Hematopoietic multipotent progenitor cell (in vitro differentiated cells): ENCODE measurements at places on chromosomes 16 and 17.

GRCh38 chr16:20675488-20676267 lies 21.8 kb downstream of the ACSM1 start:
- no peak for DNase-seq

GRCh38 chr17:14461227-14461548 lies 160.3 kb downstream of the HS3ST3B1 start:
- DNase-seq, result no peak

- no peak for DNase-seq
Measured at GRCh38 chr17:34638526-34639260, 59.3 kb downstream of the TMEM132E start.

DNA sequence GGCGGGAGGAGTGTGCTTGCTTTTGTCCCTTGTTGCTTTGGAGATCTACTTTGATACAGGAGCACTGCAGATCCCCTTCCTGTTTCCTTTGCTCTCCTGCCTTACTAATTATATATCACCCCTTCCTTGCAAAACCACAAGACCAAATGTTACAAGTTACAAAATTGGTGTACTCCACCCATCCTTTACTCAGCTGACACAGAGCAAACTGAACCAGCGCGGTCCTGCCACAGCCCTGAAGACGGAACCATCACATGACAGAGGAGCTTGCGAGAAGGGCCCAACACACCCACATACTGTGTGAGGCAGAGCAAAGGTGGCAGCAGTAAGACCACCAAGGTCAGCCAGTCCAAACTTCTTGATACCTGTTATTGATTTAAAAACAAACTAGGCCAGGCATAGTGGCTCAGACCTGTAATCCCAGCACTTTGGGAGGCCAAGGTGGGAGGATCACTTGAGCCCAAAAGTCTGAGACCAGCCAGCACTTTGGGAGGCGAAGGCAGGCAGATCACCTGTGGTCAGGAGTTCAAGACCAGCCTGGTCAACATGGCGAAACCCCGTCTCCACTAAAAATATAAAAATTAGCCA lies 33.2 kb downstream of the CYTH1 start:
- DNase-seq, result peak; percentile 83

GRCh38 chr17:5592382-5592781 lies 8.1 kb upstream of the NLRP1 start:
- DNase-seq, result peak; percentile 34

DNA sequence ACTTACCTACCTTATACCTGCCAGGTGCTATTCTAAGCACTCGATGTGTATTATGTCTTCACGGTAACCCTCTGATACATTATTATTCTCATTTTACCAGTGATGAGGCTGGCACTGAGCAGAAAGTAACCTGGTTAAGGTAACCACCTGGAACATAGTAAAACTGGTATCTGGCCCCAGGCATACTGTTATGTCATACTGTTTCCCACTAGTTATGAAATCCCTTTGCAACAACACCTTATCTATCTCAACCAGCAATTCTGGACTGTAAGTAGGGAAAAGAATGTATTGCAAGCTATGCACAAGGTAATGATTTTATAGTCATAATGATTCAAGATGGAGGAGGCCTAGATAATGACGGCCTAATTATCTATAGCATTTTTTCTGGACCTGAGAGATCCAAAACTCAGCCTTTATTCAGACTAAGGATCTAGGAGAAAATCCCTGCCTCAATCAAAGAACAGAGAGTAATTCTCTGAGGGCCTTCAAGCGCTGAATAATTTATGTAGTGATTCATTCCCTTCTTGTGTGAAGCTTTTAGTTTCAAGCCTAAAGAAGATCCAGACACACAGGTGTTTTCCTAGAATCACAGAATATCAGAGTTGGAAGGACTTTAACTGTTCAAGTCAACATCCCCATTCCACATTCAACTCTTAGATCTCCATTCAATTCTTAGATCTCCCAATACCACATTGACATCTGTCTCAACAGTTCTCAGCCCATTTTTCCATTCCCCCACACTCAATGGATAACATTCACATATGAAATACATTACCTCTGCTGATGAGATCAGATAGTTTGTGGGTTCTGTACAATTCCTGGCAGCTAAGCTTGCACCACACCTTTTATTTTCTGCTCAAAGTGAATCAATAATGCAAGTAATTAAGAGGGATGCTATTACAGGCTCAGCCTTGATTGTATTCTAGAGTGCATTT lies 14.9 kb upstream of the MMD start:
- no peak for DNase-seq

DNA sequence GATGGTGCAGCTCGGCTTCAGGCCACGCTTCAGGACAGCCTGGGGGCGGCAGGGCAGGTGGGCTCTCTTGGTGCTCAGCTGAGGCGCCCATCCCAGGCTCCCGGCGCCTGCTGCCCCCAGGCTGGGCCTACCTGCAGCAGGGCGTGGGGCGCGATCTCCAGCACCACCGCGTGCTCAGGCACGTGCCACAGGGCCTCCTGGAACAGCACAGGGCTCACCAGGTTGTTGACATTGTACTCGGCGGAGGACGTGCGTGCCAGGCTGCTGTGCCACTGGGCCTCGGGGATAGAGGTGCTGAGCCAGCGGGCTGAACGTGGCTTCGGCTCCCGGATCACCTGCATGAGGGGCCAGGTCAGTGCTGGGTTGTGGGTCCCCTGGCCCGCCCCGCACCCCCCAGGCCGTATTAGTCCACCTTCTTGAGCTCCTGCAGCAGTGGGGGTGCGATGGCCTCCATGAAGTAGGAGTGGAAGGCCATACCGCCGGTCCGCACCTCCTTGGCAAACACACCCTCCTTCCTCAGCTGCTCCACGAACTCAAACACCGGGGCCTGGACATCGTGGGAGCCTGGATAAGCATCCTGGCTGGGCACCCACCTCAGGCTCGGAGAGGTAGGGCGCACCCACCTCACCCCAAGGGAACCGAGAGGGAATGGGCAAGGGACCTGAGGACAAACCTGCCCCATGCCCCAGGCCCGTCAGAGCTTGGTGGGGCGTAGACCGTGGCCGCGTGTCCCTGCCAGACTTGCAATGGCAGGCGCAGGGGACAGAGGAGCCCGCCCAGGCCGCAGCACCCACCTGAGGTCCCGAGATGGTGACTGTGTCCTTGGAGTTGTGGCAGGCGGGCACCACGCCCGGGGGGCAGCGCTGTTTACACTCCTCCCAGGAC lies 9.0 kb downstream of the FASN start:
- no peak for DNase-seq

- DNase-seq, result no peak
Measured at GRCh38 chr16:976389-976931, 5.1 kb upstream of the SOX8 start.

- DNase-seq, result no peak
Measured at GRCh38 chr17:74796211-74796610, 20.1 kb upstream of the NAT9 start.

- no peak for DNase-seq
Measured at GRCh38 chr17:228951-229708, 47.7 kb upstream of the DOC2B start.

- DNase-seq, result no peak
Measured at GRCh38 chr17:17015230-17015629, 27.0 kb upstream of the MPRIP start.

GRCh38 chr16:82855471-82855870 lies 228.7 kb downstream of the CDH13 start:
- DNase-seq, result no peak

DNA sequence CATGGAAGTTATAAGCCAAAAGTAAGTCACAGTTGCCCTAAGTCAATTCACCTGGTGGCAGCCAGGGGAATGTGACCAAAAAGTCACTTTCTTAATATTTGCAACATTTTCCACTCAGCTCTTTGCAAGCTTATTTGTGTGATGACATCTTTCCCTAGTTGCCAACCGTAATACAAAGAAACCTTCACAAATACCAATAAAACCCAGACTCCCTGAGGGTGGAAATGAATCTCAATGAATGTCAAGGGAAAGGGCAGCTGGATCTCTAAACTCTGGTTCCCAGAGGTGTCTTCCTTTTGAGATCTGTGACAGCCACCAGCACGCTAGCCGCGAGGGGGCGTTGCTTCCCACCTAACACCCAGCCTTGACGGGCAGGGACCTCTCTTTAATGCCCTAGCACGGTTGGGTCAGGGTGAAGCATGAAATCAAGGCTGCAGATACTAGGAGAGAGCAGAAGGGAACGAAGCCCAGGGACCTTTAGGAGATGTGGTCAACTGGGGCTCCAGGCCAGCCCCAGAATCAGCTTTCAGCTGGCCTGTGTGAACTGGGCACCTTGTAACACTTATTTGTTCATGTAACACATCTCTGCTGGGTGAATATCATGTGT lies 82.2 kb downstream of the CMC2 start:
- peak; percentile 72 for DNase-seq

DNA sequence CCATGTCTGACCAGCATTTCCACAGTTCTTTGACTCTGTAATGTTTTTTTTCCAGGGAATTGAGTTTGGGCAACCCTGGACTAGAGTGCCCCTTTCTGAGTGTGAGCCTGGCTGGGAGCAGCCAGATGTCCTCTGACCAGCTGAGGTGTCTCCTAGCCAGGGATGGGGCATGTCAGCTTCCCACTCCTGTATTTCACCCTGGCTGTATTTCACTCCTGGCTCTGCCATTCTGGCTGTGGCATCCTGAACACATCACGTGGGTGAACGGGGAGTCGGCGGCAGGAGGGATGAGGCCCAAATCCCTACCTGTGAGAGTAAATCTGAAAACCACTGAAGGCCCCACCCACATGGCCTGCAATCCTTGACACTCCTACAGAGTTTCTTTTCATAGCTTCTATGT lies 31.3 kb downstream of the KDM8 start:
- DNase-seq, result no peak

GRCh38 chr16:88002749-88003148 lies 51.5 kb downstream of the BANP start:
- no peak for DNase-seq

- DNase-seq, result no peak
Measured at GRCh38 chr17:64773386-64773835, 111.3 kb upstream of the SMURF2 start.

DNA sequence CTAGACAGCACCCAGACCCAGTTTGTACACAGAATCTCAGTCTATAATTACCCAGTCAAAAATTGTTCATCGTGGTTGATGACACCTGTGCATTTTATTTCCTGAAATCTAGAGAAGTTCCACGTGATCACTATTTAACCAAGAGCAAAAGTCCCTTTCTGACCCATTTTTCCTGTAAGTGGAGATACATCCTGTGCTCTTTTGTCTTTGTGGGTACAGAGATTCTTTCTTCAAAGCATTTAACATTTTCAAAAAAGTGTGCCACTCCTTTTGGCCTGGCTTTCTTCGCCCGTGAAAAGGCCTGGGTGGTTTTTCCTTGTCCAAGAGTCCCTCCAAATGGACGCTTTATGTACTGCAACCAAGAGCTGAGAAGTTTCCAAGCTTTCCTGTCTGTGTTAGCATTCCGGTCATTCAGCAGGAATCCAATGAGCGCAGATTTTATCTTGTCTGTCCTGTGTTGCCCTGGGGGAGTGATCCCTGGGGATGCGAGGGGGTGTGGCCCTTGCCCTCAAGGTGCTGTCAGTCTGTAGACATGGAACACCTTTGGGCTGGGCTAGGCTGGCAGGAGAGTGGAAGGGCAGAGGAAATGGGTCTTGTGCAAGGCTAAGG lies 161.1 kb upstream of the CACNG5 start:
- peak; percentile 51 for DNase-seq

DNA sequence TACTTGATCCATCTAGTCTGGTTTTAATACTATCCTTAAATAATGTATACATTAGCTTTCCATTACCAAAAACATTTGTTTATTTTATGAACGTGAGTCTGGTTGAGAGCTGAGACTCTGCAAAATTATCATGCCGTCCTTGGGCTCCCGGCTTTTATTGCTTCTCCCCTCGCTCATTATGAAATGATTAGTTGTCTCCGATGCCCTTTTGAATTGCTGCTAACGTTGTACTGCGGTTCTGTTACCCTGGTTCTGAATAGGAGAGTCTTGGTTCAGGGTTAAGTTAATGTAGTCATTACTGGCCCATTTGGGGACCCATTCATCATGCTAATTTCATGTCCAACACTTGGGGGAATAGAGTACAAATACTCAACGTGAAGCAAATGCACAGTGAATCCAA lies 12.8 kb downstream of the XYLT1 start:
- DNase-seq, result no peak

- DNase-seq, result no peak
Measured at GRCh38 chr16:66008136-66008535, 358.4 kb upstream of the CDH5 start.

DNA sequence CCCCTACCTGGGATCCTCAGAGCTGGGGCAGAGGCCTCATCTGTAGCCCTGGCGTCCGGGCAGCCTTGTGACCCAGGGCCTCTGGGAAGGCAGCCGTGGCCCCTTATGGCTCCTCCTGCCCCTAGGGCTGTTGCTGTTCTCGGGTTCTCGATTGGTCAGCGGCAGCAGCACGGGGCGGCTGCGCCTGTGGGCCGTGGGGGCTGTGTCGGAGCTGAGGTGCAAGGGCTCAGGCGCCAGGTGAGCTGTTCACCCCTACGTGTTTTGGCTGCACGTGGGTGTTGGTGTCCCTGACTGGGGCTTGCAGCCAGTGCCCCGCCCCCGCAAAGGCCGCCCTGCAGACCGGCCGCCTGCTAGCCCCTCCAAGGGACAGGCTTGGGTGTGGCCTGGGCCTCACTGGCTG lies 5.8 kb upstream of the RHOT2 start:
- DNase-seq, result no peak

GRCh38 chr17:7351665-7352502 lies at the start of gene KCTD11:
TSS of gene KCTD11 (plus strand) at chr17:7352162.
- no peak for DNase-seq

DNA sequence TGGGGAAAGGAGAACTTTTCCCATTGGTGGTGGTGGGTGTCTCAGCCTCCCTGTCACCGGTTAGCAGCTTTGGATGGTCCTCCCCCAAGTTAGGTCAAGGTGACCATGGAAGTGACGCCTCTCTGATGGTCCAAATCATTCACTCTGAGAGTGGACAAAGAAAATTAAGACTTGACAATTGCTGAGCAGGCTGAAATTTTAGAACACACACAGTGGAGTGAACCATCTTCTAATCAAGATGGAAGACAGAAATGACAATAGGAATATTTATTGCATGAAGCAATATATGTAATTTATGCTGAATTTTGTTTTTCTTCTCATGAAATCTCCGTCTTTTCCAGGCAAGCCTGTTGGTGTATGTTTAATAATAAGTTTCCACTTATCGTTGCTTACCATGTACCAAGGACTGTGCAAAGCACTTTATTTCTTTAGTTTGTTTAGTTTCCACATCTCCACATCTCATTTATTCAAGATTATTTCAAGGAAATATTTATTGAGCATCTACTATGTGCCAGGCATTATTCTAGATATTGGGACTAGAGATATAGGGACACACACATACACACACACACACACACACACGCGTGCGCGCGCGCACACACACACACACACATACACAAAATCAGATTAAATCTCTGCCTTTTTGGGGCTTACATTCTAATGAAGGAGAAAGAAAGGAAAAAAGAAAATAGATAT lies 44.0 kb upstream of the TAC4 start:
- no peak for DNase-seq

GRCh38 chr17:17661134-17661533 lies 20.1 kb upstream of the RAI1 start:
- DNase-seq, result no peak

- DNase-seq, result peak; percentile 52
Measured at GRCh38 chr17:67602974-67603373, 114.8 kb upstream of the NOL11 start.

GRCh38 chr17:38891441-38891840 lies 21.6 kb downstream of the LASP1 start:
- DNase-seq, result no peak
